Activated gamma-delta T cell treated with anti-CD3 and anti-CD28 coated beads, Interleukin-2, amount 50 U/mL, for 16 hours (primary cell): ENCODE measurements at places on chromosomes 16 and 17.

- no peak for DNase-seq
Measured at GRCh38 chr17:1989135-1989534, 36.0 kb downstream of the RTN4RL1 start.

GRCh38 chr16:56610017-56610608 lies 1.7 kb downstream of the MT2A start:
- peak; percentile 45 for DNase-seq

GRCh38 chr17:51805765-51806164 lies 352.7 kb downstream of the CA10 start:
- no peak for DNase-seq

- DNase-seq, result no peak
Measured at GRCh38 chr17:69574257-69575197, 160.0 kb downstream of the MAP2K6 start.
